ENCODE measurements at places on chromosomes 11 and 22.

GRCh38 chr22:27685515-27685914 lies 116.0 kb downstream of the MN1 start:
- DNase-seq = no peak

DNA sequence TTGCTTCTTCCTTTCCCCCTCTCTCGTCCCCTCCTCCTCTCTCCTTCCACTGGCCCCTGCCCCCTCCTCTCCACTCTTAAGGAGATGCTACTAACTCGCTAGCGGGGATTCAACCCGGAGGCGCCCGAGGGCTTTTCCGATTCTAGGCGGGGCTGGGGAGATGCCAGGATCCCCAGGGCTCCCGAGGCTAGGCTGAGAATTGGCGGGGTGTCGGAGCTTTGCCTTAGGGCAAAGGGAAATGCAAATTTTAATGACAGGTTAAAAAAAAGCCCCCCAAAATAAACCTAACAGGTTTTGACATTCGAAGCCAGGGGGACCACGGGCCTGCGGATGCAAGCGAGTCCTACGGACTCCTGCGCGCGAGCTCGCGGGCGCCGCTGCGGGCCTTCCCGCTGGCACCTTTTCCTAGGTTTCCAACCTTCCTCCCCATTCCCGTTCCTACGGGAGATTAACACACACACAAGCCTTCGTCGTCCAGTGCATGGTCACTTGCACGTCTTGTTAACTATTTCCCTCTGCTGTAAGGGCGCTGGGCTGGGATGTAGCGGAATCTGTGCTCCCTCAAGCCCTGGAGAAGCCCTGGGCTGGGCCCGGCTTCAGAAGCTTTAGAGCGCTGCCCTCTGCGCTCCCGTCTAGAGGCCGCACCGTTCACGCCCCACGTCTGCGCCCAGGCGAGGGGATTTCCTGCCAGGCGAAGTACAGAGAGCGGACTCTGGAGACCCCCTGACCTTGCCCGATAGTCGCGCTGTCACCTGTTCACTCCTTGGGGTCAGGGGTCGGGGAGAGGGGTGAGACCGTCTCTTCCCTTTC lies 729 bp upstream of the ALX4 start:
- no peak for DNase-seq

DNA sequence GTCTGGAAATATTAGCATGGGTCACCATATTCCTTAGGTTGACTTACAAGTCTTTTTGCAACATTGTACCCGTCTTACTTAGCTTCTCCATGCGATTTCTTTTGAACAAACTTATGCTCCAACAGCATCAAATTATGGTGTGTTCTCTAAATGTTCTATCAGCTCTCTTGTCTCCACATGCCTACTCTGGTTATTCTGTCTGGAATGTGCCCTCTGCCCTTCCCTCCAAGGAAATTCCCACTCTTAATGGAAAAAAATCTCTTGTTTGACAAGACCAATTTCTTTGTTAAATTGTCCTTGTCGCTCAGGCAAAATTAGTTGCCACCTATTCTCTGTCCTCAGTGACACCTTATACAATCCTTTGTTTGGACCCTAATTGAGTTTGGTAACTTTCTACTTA lies 522.8 kb upstream of the LUZP2 start:
- DNase-seq = no peak

GRCh38 chr11:46280706-46281105 lies 3.2 kb downstream of the CREB3L1 start:
- DNase-seq = no peak

DNA sequence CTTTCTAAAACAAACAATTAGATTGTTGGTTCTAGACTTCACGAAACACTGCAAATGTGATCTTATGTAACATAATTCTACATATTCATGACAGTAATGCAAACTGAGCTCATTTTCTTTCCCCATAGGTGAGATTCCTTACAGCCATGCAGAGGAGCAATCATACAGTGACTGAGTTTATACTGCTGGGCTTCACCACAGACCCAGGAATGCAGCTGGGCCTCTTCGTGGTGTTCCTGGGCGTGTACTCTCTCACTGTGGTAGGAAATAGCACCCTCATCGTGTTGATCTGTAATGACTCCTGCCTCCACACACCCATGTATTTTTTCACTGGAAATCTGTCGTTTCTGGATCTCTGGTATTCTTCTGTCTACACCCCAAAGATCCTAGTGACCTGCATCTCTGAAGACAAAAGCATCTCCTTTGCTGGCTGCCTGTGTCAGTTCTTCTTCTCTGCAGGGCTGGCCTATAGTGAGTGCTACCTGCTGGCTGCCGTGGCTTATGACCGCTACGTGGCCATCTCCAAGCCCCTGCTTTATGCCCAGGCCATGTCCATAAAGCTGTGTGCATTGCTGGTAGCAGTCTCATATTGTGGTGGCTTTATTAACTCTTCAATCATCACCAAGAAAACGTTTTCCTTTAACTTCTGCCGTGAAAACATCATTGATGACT lies 1.5 kb downstream of the OR9G1 start:
- no peak for DNase-seq

- no peak for DNase-seq
These were observed 7.0 kb downstream of the PRSS23 start for GRCh38 chr11:86807360-86807759.

GRCh38 chr11:27028561-27028965 lies 12.1 kb upstream of the BBOX1 start:
- no peak for DNase-seq

- no peak for DNase-seq
These were observed 471.1 kb upstream of the KIRREL3 start for GRCh38 chr11:127471662-127472061.

- no peak for DNase-seq
These were observed 77.1 kb downstream of the MIAT start for GRCh38 chr22:26734339-26735018.

- DNase-seq = no peak
These were observed 41.7 kb downstream of the RIBC2 start for GRCh38 chr22:45455212-45455611.

- DNase-seq = no peak
These were observed 55.6 kb downstream of the SPECC1L start for GRCh38 chr22:24326266-24326665.

DNA sequence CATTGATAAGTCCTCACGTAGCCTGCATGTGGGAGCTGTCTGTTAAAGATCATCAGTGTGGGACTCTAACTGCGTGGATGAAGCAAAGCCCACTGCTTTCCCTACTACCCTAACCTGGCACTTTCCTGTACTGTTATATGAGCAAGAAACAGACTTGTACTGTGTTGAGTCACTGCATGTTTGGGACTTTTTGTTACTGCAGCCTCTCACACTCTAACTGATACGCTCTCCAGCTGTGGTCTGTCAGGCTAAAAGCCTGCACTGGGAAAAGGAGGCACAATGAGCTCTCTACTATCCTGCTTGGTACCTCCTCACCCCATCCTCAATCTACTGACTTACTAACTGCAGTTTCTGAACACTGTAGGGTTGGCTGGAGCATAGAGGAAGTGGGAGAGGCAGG lies 93.7 kb upstream of the PLET1 start:
- no peak for DNase-seq

DNA sequence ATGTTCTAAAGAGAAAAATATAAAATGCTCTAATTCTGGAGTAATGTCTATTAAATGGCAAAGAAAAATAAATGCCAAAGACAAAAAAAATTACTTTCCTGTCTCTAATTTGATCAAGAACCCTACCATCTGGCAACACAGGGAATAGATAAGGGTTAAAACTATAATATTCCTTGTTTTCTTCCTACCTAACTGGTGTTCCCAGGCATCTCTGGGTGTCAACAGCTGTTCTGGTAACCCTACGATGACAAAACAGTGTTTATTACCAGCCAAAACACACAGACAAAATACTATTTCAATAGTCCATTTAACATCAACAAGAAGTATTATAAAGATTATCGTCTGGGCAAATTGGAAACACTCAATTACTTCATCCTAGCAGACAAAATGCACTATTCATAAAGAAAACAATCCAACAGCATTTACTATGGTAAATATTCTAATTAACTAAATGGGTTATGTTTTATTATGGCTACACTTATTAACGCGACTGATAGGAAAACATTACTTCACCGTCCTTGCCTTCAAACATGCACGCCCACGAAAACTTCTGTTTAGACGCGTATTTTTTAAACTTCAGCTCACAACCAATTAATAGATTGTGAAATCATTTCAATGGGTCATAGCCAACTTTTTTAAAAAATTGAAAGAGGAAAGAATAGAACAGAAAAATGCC lies 50.6 kb downstream of the LGR4 start:
- DNase-seq = no peak

- DNase-seq = no peak
These were observed 91.2 kb upstream of the BID start for GRCh38 chr22:17865183-17866055.

DNA sequence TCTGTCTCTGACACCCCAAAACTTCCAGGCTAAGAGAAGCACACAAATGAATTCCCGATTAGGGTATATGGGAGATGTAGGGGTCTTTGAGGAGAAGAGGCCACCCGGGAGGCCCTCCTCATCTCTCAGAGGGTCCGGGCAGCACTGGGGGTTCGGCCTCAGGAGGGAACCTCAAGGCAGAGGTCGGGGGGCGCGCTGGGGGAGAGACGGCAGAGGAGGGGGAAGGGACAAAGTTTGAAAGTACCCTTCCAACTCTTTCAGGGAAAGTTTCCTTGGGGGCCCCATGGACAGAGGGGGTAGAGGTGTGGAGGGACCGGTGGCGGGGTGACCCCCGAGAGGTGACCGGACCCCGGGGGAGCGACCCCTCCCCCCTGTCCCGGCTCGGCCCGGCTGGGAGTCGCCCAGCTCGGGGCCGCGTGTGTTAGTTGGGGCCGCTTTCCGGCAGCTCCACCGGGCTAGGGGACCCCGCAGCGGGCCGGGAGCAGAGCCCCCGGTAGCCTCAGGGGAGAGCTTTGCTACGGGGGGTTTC lies 3.3 kb upstream of the GCAT start:
- no peak for DNase-seq

DNA sequence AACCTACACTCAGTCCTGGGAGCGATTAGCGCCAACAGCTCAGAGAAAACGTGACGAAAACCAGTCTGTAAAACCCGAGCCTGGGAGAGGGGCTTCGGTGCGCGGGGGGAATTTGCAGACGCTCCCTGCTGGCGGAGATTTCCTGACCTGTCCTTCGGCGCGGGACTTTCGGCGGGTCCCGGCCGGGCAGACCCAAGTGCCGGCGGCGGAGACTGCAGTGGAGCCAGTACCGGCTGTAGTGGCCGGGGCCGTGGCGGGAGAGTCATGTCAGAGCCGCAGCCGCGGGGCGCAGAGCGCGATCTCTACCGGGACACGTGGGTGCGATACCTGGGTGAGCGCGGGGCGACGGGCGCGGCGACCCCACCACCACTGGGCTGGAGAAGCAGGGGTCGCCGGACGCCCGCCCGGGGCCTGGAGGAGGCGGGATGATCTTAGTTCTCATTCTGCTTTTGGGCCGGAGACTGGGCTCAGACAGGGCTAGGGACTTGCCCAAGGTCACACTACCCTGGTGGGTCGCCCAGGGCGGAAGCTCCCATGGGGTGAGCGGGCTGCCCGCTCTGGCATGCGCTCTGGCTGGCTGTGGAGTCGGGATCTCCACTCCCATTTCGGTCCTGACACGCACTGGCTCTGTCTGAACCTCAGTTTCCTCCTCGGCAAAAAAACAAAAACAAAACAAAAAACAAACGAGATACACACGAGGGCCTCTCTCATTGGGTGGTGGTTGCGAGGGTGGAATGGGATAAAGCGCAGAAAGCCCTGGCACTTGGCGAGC lies at the start of gene MTFP1:
Gene MTFP1, plus strand, starts transcription at position 153 of the 772 bp plus-strand sequence. Its CDS starts 112 bp downstream, at position 265.
- peak; percentile 17 for DNase-seq

DNA sequence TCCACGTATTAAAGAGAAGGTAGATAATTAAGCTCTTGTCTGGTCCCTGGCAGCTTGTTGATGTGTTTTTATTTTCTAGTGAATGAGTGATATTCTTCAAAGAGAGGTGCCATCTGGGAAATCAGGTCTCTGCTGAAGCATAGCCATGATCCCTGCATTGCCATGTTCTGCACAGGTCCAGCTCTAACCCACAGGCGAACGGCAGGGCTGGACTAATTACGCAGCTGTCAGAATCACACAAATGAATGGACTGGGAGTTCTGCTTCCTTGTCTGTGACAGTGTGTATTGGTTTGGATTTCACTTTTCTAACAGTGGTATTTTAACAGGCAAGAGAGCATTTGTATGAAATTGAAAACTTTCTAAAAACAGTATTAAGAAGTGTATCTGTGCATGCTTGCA lies 235.6 kb downstream of the FAT3 start:
- DNase-seq = no peak

- no peak for DNase-seq
These were observed 57.3 kb downstream of the WNT7B start for GRCh38 chr22:45919504-45920286.

DNA sequence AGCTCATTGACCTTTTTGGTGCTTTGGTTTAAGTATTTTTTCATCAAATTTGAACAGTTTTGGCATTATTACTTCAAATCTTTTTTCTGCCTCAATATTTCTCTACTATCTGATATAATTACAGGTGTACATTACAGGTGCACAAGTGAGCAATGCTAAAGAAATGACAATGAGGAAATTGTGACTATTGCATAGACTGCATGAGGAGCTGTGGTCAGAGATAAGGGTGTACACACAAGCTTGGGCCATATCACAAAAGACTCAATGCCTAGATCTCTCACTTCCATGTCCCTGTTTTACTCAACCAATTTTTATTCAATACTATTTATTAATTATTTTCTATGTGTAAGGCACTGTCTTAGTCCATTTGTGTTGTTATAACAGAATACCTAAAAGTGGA lies 251.0 kb upstream of the UBASH3B start:
- DNase-seq = no peak

- no peak for DNase-seq
These were observed 839 bp downstream of the CBY1 start for GRCh38 chr22:38657045-38657909.

DNA sequence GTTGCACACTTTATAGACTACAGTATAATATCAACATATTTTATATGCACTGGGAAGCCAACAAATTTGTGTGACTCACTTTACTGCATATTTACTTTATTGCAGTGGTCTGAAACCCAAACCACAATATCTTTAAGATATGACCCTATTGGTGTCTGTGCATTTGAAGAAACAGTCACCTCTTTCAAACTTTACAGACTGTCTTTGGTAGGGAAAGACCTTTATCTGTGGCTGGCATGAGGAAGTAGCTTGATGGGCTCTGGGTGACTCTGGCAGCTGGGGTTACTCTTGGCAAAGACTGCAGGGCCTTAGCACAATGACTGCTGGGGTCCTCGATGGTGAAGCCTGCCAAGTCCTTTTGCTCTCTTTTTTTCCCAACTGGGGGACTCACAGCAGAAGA lies 21.3 kb upstream of the ABTB2 start:
- DNase-seq = no peak

DNA sequence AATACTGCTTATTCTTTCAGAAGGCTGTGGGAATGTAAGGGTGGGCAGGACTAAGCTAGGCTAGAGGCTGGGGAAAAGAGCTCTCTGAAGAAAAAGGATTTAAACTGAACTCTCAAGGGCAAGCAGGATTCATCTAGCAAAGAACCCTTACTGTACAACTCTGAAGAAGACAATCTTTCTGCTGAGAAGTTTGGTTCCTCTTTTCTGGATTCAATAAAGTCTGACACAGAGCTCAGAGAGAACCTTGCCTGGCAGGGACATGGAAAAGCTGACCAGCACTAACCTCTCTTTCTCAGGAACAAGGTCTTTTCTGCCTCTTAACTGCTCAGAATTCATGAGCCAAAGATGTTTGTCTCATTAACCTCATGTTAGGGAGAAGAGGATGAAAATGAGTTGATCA lies 388.4 kb upstream of the DDI1 start:
- DNase-seq = no peak

GRCh38 chr22:46703171-46703995 lies 34.7 kb downstream of the CERK start:
- DNase-seq = no peak
